ENCODE measurements at places on chromosomes 16 and 17. TPM values are rescaled to one million over a fixed set of nuclear protein-coding genes. Genes with fewer than 3 reads are reported as not detected.
A peak's percentile ranks its signal among the peaks of the same experiment; 100 is the strongest.

- H3K4me1 ChIP-seq, result no peaks in the 10 kb centered on the region
- H3K4me3 ChIP-seq, result no peak overlapping the region
- no peak for DNase-seq
- no peaks in the 10 kb centered on the region for H3K36me3 ChIP-seq
- no peak overlapping the region for H3K27ac ChIP-seq
Observed at GRCh38 chr16:73149334-73149733, 101.4 kb upstream of the ZFHX3 start.

DNA sequence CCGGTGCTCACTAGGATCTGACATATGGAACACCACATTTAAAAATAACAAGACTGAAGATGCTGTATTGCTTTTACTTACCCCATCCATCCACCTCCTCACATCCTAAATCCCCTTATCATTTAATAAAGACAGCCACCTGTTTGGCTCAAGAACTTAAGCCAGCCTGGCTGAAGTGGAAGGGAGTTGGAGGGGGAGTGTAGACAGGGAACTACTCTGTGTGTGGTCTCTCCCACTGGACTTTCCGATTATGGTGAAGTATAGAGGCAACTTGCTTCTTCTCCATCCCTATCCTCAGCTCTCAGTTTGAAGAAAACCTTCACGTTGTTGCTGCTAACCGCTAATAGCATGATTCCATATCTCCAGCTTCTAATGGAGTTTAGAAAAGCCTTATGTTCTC lies 313.4 kb downstream of the CDH11 start:
- no peaks in the 10 kb centered on the region for H3K27me3 ChIP-seq
- no peaks in the 10 kb centered on the region for H3K4me1 ChIP-seq
- H3K4me3 ChIP-seq, result no peak overlapping the region
- H3K36me3 ChIP-seq, result no peaks in the 10 kb centered on the region
- no peak for DNase-seq

ASPHD1 gene
- 2.5 TPM for total RNA-seq

DNA sequence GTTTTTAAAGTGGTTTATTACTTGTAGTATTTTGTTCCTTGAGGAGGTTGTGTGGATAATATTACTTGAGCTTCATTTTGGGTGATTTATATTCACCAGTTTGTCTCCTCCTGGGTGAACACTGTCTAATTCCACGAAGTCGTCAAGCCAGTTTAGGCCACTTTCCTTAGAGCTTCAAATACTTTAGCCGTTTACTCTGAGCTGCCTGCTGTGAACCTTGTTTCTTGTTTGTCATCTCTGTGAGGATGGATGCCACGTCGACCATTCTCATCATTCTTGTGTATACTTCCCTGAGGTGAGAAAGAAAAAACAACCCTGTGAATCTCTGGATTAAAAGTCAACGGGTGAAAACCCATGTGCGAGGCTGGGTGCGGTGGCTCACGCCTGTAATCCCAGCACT lies 9.0 kb downstream of the KRT24 start:
- no peaks in the 10 kb centered on the region for H3K4me1 ChIP-seq
- H3K4me3 ChIP-seq, result no peak overlapping the region
- DNase-seq, result no peak
- H3K36me3 ChIP-seq, result no peaks in the 10 kb centered on the region
- H3K27me3 ChIP-seq, result no peaks in the 10 kb centered on the region

GRCh38 chr16:69444873-69445517 lies 20.6 kb downstream of the CYB5B start:
- no peaks in the 10 kb centered on the region for H3K27me3 ChIP-seq
- peak overlapping the region; percentile 6 for H3K4me3 ChIP-seq
- DNase-seq, result no peak
- H3K36me3 ChIP-seq, result peaks cover 9% of the 10 kb centered on the region

PPP1R27 gene
- total RNA-seq, result not detected
